ENCODE measurements at places on chromosomes 1 and 21. TPM values are rescaled to one million over a fixed set of nuclear protein-coding genes. Genes with fewer than 3 reads are reported as not detected.

CLIC4 gene
- 72.4 TPM for polyA plus RNA-seq

DNA sequence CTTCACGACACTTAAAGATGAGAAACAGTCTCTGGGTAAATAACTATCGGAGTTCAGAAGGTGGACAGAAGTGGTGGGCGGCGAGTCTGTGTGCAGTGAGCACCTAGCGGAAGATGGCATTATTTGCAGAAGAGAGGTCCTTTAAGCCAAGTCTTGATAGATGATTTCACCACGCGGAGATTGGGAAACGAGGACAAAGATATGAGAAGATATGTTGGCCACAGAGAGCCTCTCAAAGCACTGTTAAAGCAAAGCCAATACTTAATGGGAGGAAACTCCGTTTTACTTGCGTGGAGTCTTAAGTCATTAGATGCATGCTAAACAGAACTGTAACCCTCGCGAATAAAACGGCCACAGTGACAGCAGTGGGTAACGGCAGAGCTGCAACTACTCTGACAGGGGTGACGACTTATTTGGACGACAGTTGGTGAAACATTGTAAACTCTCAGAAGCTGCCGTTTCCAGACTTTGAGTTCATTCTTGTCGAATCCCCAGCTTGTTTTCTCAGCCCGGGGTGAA lies 577 bp upstream of the CEP350 start:
- H3K27me3 ChIP-seq = no peaks in the 10 kb centered on the region
- no peaks in the 10 kb centered on the region for H3K36me3 ChIP-seq
- peak overlapping the region; percentile 92 for H3K27ac ChIP-seq

PRSS38 gene
- polyA plus RNA-seq = 5.4 TPM

- H3K36me3 ChIP-seq = no peaks in the 10 kb centered on the region
- H3K4me1 ChIP-seq = no peaks in the 10 kb centered on the region
- no peak for DNase-seq
- H3K27me3 ChIP-seq = no peaks in the 10 kb centered on the region
Observed at GRCh38 chr1:116997066-116997465, 4.5 kb upstream of the CD101 start.

GRCh38 chr1:53340660-53341520 lies 13.0 kb upstream of the LRP8 start:
- H3K27ac ChIP-seq = no peak overlapping the region
- H3K4me1 ChIP-seq = no peaks in the 10 kb centered on the region
- no peak for DNase-seq
- H3K36me3 ChIP-seq = no peaks in the 10 kb centered on the region
- no peak overlapping the region for H3K4me3 ChIP-seq
- H3K27me3 ChIP-seq = no peaks in the 10 kb centered on the region

Measured in testis (tissue), 5 donors.